ENCODE measurements at places on chromosomes 11 and 22.

DNA sequence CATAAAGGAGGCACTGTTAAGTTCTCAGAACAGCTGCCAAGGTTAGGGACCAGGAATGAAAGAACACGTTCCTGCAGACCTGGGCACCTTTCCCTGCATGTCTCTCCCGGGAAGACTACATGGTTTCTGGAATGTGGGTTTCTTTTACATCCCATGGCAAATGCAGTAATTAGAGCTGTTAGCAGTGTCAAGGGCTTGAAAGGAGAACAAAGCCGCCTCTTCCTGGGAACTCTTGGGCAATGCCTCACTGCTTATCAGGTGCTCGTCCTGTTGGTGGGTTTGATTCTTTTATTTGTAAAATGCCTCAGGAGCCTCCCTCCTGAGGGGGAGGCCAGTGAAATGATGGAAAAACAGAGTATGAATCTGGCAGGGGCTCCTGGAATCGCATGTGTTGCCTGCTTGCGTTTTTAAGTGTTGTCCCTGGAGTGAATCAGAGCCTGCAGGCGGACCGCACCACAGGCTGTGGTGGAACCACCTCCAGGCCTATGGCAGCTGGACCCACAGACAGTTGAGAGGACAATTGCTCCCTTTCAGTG, 723 bp upstream of the C22orf31 start:
- DNase-seq = no peak

DNA sequence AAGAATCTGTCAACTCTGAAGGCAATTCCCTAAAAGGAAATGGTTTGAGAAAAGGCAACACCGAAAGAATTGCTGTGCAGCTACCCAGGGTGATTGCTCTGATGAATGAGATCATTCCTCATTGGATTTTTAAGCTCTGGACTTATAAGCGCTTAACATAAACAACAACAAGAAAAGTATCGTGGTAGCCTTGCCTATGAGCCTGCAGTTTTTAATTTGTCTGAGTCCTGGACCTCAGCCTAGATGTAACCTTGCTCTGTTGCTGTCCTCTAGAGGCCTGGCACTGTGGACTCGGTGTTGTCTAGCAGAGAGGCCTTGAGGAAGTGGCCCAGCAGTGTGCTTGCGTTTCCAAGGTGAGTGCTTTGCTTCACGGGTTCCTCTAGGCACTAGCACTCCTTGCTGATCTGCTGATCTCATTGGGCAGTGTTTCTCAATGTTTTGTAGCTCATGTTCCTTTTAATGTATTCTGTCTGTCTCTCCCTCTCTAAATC, 20.4 kb downstream of the CCDC81 start:
- no peak for DNase-seq

DNA sequence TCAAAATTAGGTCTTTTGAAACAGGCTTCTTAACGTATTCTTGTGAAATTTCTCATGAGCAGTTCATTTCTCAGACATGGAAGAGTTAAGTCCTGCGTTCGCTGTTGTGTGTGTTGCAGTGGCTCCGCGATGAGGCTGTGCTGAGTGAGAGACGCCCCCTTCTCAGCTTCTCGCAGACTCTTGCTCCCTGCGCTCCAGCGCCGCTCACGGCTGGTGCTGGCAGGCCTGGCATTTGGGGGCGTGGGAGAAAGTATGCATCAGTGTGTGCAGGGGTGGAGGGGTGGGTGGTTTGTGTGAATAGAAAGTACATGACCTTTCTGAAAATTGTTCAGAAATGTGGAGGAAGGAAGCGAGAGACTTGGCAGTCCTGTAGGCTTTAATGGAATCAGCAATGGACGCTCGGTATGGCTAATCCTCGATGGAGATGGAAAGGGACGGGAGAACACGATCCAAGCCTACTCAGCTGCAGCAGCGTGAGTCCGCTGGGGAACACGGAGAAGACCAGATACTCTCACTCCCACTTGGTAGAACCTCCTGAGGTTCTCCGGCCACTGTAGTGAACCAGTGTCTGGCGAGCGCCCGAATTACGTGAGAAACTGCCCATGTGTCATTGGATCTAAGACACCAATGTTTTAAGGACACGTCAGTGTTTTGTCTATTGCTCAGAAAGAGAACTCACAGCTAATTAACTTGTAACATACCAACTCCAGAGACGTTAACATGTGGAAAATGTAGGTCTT, 5.9 kb downstream of the TAB1 start:
- DNase-seq = no peak

DNA sequence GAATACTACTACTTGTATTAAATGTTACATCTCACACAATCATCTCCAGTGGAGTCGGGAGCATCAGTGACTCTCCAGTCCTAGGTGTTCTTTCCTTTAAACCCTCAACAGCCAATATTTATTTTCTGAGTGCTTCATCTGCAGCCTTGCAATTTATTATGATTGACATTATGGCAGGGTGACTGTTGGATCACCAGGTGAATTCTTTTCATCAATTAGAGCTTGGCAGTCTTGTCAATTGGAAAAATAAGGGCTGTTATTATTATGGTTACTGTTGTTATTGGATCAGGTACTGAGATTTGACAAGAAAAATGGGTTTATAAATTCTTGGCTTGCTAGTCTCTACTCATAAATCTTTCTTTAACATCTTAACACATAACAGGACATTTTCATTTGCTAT, 27.5 kb upstream of the HTATIP2 start:
- DNase-seq = no peak
